NCI-H1092 treated with DMSO at 0.1 percent for 48 hours (cell line): ENCODE measurements at places on chromosomes 6 and 20.

GRCh38 chr20:24964506-24964840, 15.4 kb downstream of the CST7 start:
- DNase-seq: no peak

- DNase-seq: no peak
Observed at GRCh38 chr20:25035921-25036320, 22.0 kb downstream of the ACSS1 start.

DNA sequence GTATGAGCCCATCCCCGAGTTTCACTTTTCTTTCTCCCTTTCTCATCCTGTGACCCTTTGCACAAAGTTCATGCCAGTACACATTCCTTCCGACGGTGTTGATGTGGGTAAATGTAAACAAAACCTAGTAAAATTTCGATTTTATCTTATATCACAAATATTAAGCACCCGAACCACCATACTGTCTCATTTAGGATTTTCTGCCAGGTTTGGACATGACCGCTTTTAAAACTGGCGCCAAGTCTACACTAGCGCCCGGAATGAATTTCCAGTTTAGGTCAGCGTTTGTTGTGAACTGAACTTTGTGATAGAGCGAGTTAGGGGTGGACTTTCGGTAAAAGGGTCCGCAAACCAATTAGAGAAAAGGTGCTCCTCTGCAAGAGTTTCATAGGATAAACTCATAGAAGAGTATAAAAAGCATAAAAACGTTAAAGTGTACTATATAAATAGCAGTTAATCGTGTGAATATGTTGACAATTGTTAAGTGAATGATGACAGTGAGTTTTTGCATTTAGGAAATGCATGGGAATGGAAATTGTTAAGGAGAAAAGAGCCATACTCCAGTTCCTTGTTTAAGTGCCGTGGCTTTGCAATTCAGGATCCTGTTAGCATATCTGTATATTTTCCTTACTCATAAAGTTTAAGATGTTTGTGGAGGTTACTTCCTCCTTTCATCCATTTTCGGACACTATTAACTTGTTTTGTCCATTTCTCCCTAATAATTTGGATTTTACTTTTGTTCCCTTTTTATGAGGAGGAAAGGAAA, 937 bp downstream of the AKAP7 start:
- no peak for DNase-seq

- DNase-seq: peak; percentile 82
Observed at GRCh38 chr6:149235130-149235561, 82.4 kb upstream of the TAB2 start.

DNA sequence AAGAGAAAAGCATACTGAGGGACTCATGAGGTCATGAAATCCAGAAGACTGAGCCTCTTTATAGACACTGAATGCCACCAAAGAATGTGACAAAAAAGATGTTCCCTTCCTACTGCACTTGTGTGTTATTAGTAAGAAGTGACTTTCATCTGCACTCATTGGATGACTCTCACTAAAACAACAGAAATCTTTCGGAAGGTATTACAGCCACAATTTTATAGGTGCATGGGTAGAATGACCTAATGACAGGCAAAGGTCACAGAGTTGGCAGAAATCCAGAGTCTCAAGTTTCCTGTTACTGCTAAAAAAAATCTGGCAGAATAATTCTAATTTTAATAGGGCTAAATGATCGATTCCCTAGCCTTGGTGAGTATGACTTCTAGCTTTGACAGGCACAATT, 13.3 kb downstream of the PKHD1 start:
- DNase-seq: no peak

DNA sequence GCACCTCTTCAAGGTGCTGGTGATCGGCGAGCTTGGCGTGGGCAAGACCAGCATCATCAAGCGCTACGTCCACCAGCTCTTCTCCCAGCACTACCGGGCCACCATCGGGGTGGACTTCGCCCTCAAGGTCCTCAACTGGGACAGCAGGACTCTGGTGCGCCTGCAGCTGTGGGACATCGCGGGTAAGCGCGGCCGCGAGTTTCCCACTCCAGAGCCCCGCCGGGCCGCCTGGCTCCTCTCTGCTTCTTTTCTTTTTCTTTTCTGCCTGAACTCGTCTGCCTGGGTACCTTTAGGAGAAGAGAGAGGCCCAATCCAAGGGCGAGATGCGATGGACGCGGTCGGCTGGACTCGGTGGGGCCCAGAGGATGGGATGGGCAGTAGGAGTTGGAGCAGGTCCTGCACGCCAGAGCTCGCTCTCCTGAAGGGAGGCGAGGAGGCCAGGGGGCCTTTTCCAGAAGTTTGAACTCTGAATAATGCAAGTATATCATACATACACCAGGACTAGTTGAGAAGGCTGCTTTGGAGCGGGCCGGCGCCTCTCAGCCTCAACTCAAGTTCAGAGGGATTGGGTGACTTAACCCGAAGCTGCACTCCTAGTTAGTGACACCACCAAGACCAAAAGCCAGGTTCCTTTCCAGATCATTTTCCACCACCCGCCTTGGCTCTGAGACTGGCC, 445 bp downstream of the RAB32 start:
- no peak for DNase-seq

DNA sequence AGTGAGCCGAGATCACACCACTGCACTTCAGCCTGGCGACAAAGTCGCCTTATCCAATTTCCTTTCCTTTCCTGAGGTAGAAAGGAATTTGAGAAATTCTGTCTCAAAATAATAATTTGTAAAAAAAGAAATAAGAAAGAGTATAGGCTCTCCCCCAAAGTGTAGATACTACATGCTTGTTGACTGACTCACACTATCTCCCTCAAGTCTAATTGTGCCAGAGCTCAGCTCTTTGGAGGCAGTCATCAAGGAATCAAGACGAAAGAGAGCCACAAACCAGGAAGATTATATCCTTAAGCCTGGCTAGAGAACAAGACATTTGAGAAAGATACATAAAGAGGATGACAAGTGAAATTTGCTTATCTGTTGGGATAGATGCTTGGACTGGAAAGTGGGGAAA, 3.7 kb upstream of the FKBPL start:
- no peak for DNase-seq

- DNase-seq: no peak
Observed at GRCh38 chr6:16747232-16748024, 13.8 kb downstream of the ATXN1 start.

DNA sequence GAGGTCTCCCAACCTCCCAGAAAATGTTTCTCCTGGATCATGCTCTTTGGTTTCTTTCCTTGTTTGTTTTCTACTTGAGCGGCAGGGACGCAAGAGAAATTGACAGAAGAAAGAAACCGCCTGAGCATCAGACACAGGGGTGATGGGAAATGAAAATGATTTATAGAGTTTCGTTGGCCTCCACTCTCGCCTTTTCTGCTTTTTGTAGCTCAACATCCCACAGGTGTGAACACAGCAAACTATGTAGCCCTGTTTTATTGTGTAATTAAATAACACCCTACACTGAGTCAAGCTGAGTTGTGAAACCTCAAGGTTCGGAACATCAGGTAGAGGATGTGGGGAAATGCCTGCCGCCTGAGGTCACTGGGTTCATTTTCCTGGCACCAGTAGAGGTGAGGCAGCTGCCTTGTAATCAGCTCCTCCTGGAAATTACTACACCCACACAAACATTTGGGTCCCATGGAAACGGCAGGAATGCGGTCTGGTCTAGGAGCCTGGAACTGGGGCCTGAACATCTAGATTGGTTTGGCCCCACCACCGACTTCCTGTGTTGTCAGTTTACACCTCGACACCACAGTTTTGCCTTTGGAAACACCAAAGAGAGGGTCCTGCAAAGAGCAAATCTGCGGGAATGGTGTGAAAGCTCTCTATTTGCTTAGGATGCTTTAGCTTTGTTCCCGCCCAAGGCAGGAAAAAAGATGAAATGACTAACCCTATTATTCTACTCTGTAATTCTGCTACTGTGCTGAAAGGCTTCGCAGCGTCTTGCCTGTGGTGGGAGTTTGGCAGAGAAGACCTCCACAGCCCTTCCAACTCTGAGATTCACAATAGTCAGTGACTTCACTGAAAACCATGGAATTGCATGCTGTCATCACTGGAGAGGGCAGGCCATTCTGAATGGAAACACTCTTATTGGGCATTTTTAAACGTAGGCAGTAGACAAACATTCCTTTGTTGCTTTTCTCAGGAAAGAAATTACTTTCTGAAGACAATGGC, 53.0 kb downstream of the ADAT2 start:
- DNase-seq: no peak
